ENCODE measurements at places on chromosomes 6 and 20.

DNA sequence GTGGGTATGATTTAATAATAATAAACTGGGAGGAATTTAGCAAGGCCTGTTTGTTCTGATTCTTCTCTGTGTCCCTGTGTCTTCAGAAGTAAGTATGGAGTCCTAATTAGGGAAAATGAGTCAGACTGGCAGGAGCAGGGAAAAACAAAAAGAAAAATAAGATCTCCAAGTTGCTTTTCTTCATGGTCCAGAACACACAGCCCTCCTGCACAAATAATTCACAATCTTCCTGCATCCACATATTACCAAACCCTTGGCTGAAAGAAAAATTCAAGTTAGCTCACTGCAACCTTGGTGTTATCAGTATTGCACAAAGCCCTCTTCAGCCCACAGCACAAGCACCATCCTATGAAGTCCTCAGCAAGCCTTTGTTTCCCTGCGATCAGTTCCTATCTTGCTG is 142.0 kb upstream of the LAMA2 start:
- no peak for DNase-seq

DNA sequence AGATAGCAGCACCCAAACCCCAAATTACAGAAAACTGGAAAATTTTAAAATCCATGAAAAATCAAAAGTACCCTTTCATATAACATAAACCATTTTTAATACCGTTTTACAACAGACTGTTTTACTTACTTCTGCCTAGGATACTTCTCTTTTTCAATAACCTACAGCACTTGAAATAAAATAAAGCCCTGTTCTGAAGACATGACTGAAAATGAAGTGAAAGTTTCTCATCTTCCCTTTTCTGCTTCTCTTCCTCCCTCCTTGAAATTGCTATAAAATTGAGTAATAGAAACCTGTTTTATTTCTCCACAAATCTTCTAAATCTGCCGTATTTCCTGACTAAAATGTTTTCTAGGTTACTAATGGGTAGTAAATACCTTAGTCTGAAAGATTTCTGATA is 20.3 kb downstream of the MMS22L start:
- no peak for DNase-seq

- no peak for DNase-seq
These were observed 27.1 kb downstream of the PRND start for GRCh38 chr20:4748847-4749246.

DNA sequence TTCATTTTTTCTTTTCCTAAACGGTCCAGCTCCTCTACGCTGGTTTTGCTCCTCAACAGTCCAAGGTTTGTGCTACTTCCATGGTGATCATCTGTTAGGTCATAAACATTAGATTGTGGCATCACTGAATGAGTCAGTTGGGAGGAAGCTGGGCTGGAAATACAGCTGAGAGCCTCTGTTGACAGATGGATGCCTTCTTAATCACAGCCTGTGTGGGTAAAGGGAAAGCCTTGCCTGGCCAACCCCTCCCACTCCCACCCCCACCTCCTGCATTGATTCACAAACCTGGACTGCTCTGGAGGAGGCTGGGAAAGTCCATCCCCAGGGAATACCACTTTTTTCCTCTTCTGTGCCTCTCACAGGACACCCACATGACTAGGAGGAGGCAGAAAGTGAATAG is 180.6 kb upstream of the CCN2 start:
- DNase-seq, result no peak

All from esophagus squamous epithelium (tissue), 5 donors.